ENCODE measurements at places on chromosomes 4 and X.

- DNase-seq: no peak
Observed at GRCh38 chr4:123298261-123298660, 98.3 kb upstream of the SPRY1 start.

DNA sequence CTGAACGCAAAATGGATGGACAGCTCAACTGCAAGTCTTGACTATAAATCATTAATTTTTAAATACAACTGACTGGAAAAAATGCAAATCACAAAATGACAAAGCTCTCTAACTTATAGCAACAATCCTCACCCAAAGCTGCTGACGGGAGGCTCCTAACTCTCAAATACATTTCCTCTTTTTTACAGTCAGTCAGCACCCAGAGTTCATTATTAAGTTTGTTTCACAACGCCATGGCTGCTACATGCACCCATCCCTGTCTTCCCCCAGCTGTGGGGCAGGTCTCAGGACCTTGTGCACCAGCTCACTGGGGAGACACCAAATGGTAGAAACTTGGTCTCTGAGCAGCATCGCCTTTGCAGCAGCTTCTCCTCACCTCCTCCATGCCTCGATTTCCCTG, 97.6 kb downstream of the SLC34A2 start:
- DNase-seq: no peak

DNA sequence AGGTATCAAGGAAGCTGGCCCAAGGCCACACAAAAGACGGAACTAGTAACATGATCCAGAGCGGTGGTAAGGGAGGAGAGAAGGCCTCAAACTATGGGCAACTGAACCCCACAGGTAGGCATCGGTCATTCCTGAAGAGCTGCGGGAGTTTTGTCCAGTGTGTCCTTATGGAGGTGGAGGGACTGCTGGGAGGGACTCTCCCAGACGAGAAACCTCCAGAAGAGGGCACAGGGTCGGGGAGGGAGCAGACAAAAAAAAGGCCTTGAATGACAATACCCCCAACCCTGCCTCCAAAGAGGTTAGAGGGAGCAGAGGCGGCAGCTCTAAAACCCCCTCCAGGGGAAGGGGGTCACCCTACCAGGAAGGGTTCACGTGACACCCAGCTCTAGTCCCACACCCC, 6.5 kb downstream of the PQBP1 start:
- no peak for DNase-seq

DNA sequence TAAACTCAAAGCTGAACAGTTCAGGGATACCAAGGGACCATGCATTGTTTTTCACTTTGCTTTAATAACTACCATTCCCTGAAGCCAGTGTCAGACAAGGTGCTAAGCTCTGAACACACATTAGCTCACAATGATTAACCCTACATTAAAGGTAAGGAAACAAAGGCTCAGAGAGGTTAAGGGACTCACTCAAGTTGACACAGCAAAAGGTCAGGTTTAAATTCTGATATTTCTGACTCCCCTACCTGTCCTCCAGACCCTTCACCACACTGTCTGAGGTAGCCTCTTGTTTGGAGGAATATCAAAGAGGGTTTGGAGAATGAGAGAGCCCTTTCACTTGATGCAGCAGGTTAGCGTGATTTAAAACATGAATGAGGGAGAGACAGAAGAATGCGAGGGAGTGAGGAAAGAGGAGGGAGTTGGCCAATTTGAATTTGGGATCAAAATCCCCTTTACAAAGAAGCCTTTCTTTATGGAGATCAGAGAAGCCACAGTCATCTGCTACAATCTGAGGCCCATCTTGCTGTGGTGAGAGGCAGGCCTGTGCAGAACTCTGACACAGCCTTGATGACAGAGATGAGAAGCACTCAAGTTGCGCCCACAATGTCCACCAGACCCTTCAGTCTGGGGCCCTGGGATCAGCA, 103.5 kb downstream of the FHDC1 start:
- DNase-seq: no peak

DNA sequence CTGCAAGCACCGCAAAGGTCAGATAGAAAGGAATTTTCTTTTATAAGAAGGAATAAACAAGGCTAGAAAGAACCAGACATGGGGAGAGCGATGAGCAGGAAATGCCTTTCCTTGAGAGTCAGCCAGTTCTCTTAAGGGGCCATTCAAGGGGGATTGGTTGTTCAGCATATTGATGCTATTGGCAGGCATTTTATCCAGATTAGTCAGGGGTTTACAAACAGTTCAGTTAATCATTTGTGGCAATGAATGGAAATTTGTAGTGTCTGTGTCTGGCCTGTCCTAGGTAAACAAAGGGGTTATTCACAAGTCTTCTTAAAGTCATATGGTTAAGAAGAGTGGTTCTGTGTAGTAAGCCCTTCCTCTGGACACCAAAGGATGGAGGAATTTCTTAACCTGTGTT, 184.7 kb upstream of the FRMPD4 start:
- DNase-seq: peak; percentile 57

DNA sequence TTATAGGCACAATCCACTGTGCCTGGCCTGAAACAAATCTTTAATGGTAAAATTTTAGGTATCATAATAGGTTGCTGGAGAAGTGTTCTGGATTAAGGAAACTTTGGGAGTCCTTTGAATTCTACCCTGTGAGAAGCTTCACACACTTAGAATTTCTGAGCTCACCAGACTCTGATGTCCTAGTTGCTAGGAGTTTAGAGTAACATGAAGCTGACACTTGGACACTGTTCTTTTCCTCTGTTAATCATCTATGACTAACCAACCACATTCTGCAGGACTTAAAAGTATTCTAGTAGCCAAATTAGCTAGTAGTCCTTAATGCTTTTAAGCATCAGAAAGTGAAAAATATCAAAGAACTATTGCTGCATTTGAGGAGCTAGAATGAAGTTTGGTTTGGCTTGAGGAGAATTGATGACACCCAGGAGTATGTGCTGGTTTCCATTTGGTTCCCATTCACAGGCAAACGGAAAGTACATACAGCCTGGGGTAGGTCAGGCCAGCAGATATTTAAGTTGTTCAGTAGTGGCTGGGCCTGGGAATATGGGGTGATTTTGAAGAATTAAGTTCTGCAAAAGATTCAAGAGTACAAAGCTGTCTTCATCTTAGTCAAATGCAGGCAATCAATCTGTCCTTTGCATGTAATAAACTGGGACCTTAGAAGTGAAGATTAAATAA, 38.8 kb upstream of the IGFBP7 start:
- peak; percentile 77 for DNase-seq

GRCh38 chr4:110631584-110632505, 9.0 kb upstream of the PITX2 start:
- DNase-seq: peak; percentile 85

DNA sequence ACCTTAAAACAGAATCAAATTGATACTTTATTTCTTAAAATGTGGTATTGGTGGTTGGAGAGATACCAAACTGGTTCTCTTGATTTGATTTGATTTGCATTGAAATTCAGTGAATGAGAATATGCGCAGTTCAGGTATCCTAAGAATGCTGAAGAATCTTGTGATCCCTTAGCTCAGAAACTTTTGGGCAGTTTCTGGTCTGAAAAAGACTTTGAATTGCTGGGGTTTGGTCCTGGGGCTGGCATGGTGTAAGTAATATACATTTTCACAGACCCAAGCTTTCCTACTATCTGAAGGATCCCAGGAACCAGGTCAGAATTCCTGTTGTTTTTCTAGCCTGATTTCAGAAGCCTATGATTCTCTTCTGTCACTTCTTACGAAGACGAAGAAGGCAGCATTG, 6.6 kb downstream of the RAB33B start:
- no peak for DNase-seq

- DNase-seq: no peak
Observed at GRCh38 chrX:53075011-53075410, 7.2 kb upstream of the TSPYL2 start.

- peak; percentile 8 for DNase-seq
Observed at GRCh38 chrX:151713849-151714248, 2.0 kb upstream of the FATE1 start.

- DNase-seq: no peak
Observed at GRCh38 chrX:39299615-39300014, 498.4 kb downstream of the MID1IP1 start.

GRCh38 chr4:44221407-44221806, 227.2 kb downstream of the KCTD8 start:
- no peak for DNase-seq

DNA sequence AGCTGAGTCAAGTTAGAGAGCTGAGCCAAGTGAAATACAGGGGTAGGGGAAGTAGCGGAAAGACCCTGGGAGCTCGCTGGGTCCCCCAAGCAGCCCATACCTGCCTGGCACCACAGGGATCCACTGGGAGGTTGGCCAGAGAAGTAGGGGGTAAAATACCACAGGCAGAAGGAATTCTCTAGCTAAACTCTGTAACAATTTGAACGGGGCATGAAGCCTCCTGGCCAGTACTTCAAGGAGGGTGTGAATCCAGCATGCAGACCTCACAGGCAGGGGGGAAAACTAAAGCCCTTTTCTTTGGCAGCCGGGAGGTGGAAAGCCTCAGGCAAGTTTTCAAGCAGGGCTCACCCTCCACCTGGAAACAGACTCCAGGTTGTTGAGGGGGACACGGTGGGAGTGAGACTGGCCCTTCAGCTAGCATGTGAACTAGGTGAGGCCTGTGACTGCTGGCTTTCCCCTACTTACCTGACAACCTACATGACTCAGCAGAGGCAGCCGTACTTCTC, 3.7 kb upstream of the UGT2A1 start:
- no peak for DNase-seq

- DNase-seq: no peak
Observed at GRCh38 chr4:178347111-178347510, 904.9 kb upstream of the AGA start.

DNA sequence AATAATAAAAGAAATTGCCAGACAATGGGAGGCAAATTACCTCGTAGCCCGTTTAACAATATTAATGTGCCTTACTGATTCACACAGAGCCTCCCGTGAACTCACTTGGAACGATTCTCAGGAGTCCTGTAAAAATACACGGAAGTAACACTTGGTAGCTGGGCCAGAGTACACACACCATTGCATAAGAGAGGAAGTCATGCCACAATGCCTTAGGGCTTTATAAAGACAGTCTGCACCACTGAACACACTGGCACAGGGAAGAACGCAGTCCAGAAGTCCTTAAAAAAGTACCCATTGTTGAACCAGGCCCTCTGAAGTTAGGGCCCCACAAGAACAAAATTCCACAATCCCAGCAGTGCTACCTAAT, 15.1 kb downstream of the SLC2A9 start:
- DNase-seq: peak; percentile 95

DNA sequence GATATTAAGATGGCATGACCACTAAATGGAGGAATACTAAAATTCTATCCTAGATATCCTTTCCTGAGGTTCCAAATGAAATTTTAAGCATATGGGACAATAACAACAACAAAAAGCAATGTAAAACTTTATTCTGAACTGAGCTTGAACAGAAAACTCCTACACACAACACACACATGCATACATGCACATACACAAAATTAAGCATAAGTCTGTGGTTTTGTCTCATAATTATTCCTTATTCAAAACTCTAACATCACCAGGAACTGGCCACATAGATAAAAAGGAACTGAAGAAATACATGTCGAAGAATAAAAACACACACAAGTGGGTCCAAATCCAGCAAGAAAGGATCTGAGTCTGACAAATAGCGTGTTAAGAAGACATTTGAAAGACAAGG, 168.0 kb downstream of the COX18 start:
- no peak for DNase-seq

- no peak for DNase-seq
Observed at GRCh38 chrX:9352243-9352642, 112.6 kb upstream of the TBL1X start.

GRCh38 chr4:61890321-61890720, 690.2 kb downstream of the ADGRL3 start:
- no peak for DNase-seq

GRCh38 chr4:71184195-71184781, 154.5 kb upstream of the SLC4A4 start:
- DNase-seq: peak; percentile 66

DNA sequence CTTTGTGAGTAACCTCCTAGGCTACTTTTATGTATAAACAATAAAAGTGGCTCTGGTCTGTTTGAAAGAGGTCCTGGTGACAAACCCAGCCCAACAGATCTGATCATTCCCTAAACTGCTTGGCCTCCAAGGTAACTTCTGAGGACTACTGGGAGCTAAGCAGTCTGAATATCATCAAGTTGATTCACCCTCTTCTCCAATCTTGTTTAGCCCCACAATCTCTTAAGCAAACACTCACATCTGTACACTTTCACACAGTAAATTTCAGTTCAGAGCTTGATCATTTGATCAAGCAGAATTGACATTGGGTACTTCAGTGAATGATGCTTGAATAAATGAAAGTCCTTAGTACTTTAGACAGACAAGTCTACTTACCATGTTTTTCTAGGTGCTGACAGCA, 74.7 kb downstream of the HCCS start:
- DNase-seq: no peak

DNA sequence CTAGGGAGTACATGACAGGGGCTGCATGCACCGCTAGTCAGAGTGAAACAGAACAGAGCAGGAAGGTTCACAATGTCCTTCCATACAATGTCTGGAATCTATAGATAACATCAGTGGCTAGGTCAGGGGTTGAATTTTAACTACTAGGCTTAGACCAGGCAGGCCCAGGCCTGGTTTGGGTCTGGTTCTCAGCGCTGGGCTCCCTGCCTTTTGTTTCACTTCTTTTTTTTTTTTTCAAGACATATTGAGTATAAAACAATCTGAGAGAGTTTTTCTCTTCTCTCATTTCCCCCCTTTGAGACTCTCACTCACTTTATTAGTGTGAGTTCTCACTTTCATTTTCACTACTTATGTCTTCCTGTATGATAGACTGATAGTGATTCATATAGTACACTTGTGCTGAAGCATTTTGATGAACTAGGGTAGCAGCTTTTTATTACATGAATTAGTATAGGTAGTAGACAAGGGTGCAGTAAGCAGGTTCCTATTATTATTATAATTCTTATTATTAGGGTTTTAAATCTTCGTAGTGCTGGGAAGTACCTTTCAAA, 120.0 kb upstream of the ZDHHC15 start:
- no peak for DNase-seq

GRCh38 chr4:112517067-112517634, 1.2 kb upstream of the NEUROG2 start:
- no peak for DNase-seq

GRCh38 chrX:11764602-11765067, 6.6 kb downstream of the MSL3 start:
- DNase-seq: no peak

- no peak for DNase-seq
Observed at GRCh38 chr4:133287396-133287795, 138.3 kb downstream of the PCDH10 start.

DNA sequence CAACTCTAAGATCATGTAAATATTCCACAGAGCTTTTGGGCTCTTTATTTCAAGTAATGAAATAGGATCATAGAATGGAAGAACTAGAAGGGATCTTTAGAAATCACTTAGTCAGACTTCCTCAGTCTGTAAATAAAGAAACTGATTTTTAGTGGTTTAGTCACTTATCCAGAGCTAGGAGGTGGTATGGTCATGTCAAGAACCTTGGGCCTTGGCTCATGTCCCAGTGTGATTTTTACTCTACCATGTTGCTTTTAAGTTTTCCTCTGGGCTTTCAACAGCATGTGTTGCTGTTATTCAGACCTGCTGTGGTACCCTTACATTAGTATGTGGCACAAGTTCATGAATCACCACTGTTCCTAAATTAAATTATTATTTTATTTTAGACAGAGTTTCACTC, 184.9 kb downstream of the FRAS1 start:
- DNase-seq: peak; percentile 55

GRCh38 chrX:134990801-134991481, at the start of gene SMIM10:
TSS of gene SMIM10 (plus strand) at chrX:134990991. CDS start at chrX:134991096, 105 bp downstream.
- DNase-seq: peak; percentile 48

- no peak for DNase-seq
Observed at GRCh38 chr4:153016592-153016991, 80.5 kb downstream of the FHDC1 start.

Measured in epithelial cell of esophagus (primary cell).